Vein endothelial cell (primary cell): ENCODE measurements at places on chromosomes 1 and 21. TPM values are rescaled to one million over a fixed set of nuclear protein-coding genes. Genes with fewer than 3 reads are reported as not detected.

The SUSD4 gene
- total RNA-seq, result not detected in 2 replicates

The PLEKHG5 gene
- 61.3 and 69.6 TPM in 2 replicates for total RNA-seq

The ANXA9 gene
- total RNA-seq, result not detected in 2 replicates

The PDC gene
- total RNA-seq, result not detected in 2 replicates

The PLPPR5 gene
- total RNA-seq, result not detected in 2 replicates

The SPRR2B gene
- not detected in 2 replicates for total RNA-seq

The KIF26B gene
- total RNA-seq, result 0.65 and 0.67 TPM in 2 replicates

The BATF3 gene
- 0.33 and 1.2 TPM in 2 replicates for total RNA-seq

The LCE3E gene
- not detected in 2 replicates for total RNA-seq

The ZNF695 gene
- total RNA-seq, result 0.98 and 3.0 TPM in 2 replicates

The GBP5 gene
- under 0.01 and 0.38 TPM in 2 replicates for total RNA-seq

The PEAR1 gene
- 46.9 and 49.6 TPM in 2 replicates for total RNA-seq

The KRTAP7-1 gene
- not detected in 2 replicates for total RNA-seq

The FCRL1 gene
- total RNA-seq, result not detected in 2 replicates

The ZNF648 gene
- total RNA-seq, result not detected in 2 replicates

The AJAP1 gene
- not detected in 2 replicates for total RNA-seq

The ELF3 gene
- 0.10 and 0.65 TPM in 2 replicates for total RNA-seq

The S100A2 gene
- total RNA-seq, result 0.33 and 0.86 TPM in 2 replicates

The DDR2 gene
- 15.2 and 16.7 TPM in 2 replicates for total RNA-seq

The XCL2 gene
- total RNA-seq, result not detected in 2 replicates

The FCAMR gene
- not detected in 2 replicates for total RNA-seq

The CTSS gene
- 19.6 and 27.0 TPM in 2 replicates for total RNA-seq

The GLUL gene
- 294 and 295 TPM in 2 replicates for total RNA-seq

The TFAP2E gene
- total RNA-seq, result 0.19 TPM in 1 of 2 replicates, not detected in the other

The RNU1-2 gene
- under 0.01 TPM in 2 replicates for total RNA-seq

The COG2 gene
- 19.3 and 19.9 TPM in 2 replicates for total RNA-seq

The HLX gene
- 8.5 and 15.0 TPM in 2 replicates for total RNA-seq

The BSND gene
- total RNA-seq, result not detected in 2 replicates

The ZMYND12 gene
- total RNA-seq, result 0.48 TPM in 1 of 2 replicates, not detected in the other

The U2AF1 gene
- total RNA-seq, result 38.9 and 56.7 TPM in 2 replicates

The MCOLN2 gene
- total RNA-seq, result not detected in 2 replicates

The PLA2G2E gene
- total RNA-seq, result not detected in 2 replicates

The PRRX1 gene
- 0.98 and 6.6 TPM in 2 replicates for total RNA-seq

The NUP210L gene
- total RNA-seq, result under 0.01 and 0.10 TPM in 2 replicates

The AMY1A gene
- not detected in 2 replicates for total RNA-seq

The SDC3 gene
- 23.8 and 41.2 TPM in 2 replicates for total RNA-seq

The SPRR2G gene
- not detected in 2 replicates for total RNA-seq

The RBM11 gene
- total RNA-seq, result not detected in 2 replicates

The E2F2 gene
- total RNA-seq, result 1.9 and 2.6 TPM in 2 replicates

The S100B gene
- total RNA-seq, result 0.33 TPM in 1 of 2 replicates, not detected in the other

The FTCD gene
- total RNA-seq, result not detected in 2 replicates

The ITLN2 gene
- total RNA-seq, result not detected in 2 replicates

The NECTIN4 gene
- under 0.01 and 0.65 TPM in 2 replicates for total RNA-seq

The KMO gene
- total RNA-seq, result not detected in 2 replicates

The CR1L gene
- total RNA-seq, result not detected in 2 replicates

The CATSPERE gene
- total RNA-seq, result 0.98 and 4.9 TPM in 2 replicates

The SMCP gene
- total RNA-seq, result not detected in 2 replicates

The OPRD1 gene
- total RNA-seq, result not detected in 2 replicates

The UBASH3A gene
- not detected in 2 replicates for total RNA-seq

The FASLG gene
- total RNA-seq, result not detected in 2 replicates

The CD53 gene
- total RNA-seq, result not detected in 2 replicates

The AADACL3 gene
- not detected in 2 replicates for total RNA-seq

The GUCA2B gene
- total RNA-seq, result not detected in 2 replicates

The CD1C gene
- total RNA-seq, result not detected in 2 replicates

The COL24A1 gene
- total RNA-seq, result not detected in 2 replicates

The KRTAP10-3 gene
- not detected in 2 replicates for total RNA-seq

The CYYR1 gene
- total RNA-seq, result 19.6 and 20.5 TPM in 2 replicates

The FAAP20 gene
- total RNA-seq, result 16.7 and 18.2 TPM in 2 replicates

The TSPEAR gene
- not detected in 2 replicates for total RNA-seq

The KCND3 gene
- under 0.01 TPM in 2 replicates for total RNA-seq
